Activated T-helper 1 cell treated with anti-CD3 and anti-CD28 coated beads, Interleukin-12 subunit alpha, Interleukin-12 subunit beta, Interleukin-2, Interleukin-4 antibody, amounts not matched to agents 30 ng/mL and 10 ng/mL and 1 ng/mL, durations not matched to agents 14 hours and 24 hours and 36 hours (primary cell): ENCODE measurements at places on chromosomes 12 and 14.

- no peak for DNase-seq
These were observed 17.6 kb upstream of the FAM222A start for GRCh38 chr12:109695961-109696461.

GRCh38 chr12:15774819-15775218, 14.4 kb downstream of the EPS8 start:
- no peak for DNase-seq

- no peak for DNase-seq
These were observed 21.1 kb upstream of the LGALS3 start for GRCh38 chr14:55107766-55108554.

GRCh38 chr12:127013197-127013596, 1253.8 kb upstream of the TMEM132C start:
- no peak for DNase-seq

- DNase-seq: peak; percentile 48
These were observed 2.5 kb downstream of the NUAK1 start for GRCh38 chr12:106136263-106136662.

DNA sequence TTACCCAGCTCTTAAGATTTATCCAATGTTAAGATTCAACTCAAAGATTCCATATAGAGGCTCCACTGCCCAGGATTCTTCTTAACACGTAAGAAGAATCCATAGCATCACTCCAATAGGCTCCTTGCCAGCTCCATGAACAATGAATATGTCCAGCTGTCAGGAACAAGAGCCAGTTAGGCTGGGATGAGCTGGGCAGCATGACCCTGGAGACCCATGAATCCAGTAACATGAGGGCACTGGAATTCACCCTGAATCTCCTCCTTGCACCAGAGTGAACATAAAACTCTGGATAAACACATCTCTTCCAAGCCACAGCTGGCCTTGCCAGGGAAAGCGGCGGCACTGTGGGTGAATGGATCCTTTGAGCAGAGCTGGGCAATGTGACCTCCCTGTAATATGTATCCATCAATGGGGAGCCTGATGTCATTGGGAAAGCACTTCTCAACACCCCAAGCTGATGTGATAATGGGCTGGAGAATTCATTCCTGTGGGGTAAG, 24.4 kb upstream of the TC2N start:
- DNase-seq: no peak

DNA sequence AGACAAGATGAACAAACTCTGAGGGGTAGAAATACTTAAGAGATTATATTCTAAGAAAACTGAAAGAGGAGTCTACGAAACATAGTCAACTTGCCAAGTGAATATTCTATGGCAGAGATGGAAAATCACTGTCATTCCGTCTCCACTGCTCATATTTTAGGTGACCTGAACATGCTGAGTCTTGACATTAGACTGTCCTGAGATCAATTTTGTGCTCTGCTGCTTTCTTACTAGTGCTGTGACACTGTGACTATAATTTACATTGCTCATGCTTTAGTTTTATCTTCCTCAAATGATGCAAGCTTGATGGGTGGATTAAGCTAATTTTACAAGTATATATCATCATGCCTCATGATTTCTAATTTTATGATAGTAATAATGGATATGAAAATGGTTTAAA, 228.2 kb upstream of the LRFN5 start:
- DNase-seq: no peak

GRCh38 chr12:48866052-48866711, 512 bp upstream of the RND1 start:
- DNase-seq: no peak

DNA sequence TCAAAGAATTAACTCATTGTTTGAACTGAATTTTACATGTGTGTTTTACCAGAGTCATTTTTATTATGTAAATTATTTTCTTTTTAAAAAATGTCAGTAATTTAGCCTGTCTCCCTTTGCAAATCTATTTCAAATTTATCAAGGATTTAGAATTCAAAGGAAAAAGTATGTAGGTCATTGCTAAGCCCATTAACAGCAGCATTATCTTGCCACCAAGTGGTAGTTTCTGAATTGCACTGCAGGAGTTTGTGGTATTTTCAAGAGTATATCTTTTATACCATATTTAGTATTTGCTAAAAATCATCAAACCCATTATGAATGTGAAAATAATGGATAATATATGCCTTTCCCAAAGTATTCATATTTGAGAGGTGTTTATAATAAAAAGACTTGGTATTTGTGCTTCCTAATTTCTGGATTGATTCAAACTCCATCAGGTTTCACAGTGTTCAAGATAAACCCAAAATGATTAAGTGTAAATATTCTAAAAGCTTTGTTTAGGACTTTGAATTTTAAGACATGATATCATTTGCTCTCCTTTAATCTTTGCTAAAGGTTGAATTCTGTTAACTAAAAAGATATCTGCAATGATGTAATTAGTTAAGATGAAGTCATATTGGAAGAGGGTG, 711.4 kb downstream of the FSCB start:
- DNase-seq: no peak

GRCh38 chr12:51126297-51126696, 42.9 kb upstream of the CSRNP2 start:
- no peak for DNase-seq

DNA sequence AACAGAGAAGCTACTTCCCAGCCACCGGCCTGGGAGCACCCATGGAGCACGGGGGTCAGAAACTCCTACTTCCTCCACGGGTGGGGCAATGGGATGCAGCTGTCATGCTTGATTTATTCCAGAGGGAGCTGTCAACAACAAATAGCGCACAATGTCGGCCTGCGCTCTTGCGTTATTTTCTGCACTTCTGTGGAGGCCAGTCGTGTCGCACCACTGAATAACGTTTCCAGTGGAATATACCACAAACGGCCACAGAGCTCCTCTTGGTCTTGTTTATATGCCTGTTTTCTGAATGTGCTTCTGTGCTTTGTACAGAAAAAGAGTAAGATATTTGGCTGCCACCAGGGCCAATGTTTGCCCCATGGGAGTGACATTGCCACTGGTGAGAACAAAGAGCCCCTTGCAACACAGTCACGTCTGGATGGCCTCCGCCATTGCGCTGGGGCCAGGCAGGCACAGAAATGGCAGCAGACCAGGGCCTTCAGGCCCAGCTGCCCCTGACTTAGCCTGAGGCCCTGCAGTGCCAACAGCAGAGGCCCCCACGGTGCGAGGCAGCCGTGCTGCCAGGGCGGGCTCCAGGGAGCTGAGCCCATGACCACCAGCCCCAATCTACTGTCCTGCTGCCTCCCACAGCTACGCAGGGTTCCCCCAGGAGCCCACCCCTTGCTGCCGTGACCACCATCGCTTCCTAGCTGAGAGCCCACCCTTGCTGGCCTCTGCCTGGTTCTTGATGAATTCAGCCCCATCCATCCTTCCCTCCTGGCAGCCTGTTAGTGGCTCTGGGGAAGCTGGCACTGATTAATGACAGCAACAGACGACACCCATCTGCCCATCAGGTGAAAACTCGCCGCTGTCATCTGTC, 28.9 kb upstream of the TMEM179 start:
- no peak for DNase-seq

- no peak for DNase-seq
These were observed 52.6 kb upstream of the OTX2 start for GRCh38 chr14:56862836-56863235.

GRCh38 chr12:116547955-116548501, 11.2 kb upstream of the MAP1LC3B2 start:
- no peak for DNase-seq

DNA sequence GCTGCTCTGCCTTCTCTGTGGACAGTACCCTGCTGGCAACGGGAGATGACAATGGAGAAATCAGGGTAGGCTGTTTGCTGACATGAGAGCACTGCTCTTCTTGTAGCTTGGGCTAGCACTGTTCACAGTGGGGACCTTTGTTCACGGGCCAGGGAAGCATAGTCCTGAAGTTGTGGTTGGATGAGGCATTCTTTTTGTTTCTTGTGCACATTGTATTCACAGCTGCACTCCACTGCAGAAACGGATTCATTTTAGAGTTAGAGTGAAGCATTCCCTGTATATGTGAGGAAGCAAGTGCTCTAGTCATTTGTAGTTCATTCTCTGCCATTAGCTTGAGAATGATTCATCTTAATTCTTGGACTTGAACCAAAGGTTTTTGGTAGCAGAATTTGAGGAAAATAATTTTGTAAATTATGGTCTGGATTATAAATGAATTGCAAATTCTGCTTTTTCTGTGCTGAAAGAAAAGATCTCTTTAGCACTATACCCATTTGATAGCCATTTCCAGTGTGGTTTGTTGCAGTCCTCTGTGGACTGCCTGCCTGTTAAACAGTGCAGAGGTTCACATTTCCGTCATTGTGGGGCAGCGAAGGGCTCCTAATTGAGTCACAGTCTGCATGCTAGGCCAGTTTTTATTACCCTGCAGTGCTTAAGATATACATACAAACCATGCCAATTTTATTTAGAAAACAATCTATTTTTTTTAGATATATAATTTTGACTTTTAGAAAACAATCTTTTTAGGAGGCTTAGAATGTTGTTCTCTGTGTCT, 80.6 kb downstream of the APAF1 start:
- peak; percentile 29 for DNase-seq

DNA sequence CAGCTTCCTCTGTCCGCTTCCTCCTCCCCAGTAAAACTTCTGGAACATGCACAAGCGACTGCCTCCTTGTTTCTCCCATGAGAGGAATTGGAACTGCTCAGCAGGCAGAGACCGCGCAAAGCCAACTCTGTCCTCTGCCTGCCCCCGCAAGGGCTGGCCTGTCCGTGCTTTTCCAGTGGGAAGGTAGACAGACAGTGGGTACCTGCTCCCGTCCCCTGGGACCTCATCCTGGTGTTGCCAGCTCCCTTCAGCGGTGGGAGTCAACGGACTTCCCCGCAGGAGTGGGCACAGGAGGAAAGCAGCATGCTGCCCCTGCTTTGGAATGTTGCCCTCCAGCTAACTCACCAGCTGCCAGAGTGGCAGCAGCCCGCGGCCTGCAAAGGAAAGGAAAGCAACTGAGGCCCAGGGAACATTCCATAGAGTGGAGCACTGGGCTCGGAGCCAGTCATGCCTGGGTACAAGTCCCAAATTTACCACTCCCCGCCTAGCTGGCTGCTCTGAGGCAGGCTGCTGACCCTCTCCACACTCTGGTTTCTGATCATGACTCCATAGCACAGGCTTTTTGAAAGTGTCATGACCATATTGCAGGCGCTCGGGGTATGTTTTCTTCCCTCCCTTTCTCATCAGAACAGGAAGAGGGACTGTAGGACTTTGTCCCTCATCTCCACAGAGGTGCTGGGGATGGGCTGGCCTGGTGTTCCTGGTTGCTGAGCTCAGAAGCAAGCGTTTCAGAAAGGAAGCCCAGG, 89.2 kb upstream of the CLMN start:
- DNase-seq: no peak

DNA sequence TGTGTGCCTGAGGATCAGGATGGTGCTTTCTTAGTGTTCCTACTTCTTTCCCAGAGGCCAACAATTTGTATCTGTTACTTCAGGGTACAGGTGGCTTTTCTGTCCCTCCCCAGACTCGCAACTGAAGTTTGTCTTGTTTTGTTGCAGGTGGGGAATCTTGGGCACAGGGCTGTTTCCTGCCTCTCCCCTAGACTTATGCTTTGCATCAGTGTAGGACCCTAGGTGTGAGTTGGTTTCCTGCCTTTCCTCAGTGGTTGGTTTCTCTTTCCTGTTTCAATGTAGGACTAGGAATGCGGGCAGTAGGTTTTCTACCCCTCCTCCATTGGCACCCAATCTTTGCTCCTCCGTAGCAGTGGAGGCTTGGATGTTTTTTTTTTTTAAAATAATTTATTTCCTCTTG, 87.0 kb downstream of the TRMT5 start:
- DNase-seq: no peak

GRCh38 chr12:41521872-41522379, 333.8 kb downstream of the PDZRN4 start:
- DNase-seq: no peak

DNA sequence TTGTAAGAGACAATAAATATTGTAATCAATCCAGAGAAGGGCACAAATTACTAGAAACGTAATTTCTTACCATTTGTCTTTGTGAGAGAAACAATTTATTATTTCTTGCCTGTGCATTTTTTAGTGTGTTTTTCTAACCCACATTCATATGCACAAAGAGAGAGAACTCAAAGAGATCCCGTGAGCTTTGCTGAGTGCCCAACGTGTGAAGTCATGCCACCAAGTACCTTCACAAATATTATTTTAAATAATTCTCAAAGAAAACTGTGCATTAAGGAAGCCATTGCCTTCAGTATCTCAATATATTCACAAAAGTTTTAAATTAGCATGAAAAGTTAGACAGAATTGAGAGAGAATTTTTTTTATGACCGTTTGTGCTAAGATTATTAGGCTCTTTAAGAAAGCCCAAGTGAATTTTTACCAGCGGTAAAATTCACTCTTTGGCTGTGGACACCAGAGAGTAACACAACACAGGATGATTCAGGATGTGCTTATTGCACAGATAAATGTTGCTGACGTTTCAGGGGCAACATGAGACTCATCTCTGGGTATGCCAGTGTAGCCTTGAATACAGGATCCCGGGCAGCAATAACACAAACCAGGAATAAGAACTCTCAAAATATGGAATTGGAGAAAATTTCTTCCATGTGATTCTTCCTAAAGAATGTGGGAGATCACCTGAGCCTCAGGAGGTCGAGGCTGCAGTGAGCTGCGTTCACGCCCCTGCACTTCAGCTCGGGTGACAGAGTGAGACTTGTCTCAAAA, 2.9 kb downstream of the ARHGDIB start:
- DNase-seq: no peak

DNA sequence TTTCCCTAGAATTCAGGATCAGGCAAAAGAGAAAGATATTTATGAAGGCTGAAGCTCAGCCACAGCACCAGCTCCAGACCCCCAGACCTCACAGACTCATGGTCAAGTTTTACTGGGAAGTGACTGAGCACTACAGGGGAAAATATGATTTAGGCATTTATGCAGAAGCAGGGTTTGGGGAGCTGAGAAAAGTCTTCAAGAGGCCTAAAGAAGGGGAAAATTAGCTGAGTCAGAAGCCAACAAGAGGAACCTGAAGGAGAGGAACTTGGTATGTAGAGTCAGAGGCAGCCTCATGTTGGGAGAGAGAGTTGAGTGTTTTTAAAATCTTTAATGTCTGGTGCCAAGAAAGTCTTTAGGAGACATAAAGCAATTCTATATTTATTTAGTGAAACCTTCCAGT, 63.0 kb downstream of the FOS start:
- DNase-seq: no peak

GRCh38 chr12:1948883-1949282, 30.4 kb upstream of the CACNA2D4 start:
- DNase-seq: no peak

GRCh38 chr14:99518441-99519346, 37.5 kb downstream of the CCNK start:
- peak; percentile 71 for DNase-seq

DNA sequence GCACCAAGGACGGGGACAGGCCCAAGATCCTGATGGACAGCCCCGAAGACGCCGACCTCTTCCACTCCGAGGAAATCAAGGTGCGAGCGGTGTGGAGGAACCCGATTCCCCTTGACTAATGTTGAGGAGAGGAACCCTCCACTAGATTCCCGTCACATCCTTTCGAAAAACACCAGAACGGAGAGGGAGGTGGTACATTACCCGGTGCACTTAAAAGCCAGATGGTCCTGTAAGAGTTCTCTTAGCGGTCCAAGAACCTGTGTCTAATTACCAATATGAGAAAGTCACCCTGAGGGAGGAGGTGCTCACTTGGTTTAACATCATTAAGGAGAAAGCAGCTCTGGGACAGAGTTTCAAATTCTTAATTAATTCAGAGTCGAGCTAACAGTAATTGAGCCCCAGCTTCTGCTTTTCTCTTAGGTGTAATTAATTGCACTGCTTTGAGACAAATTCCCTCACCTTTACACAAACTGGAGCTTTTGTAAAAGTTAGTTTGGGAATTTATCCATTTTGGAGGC, 450 bp downstream of the PRKAB1 start:
- no peak for DNase-seq

- no peak for DNase-seq
These were observed 49.5 kb downstream of the ADIPOR2 start for GRCh38 chr12:1740161-1740948.

- no peak for DNase-seq
These were observed 3.6 kb upstream of the RHOF start for GRCh38 chr12:121796855-121797751.
